Right hindlimb (tissue), 1 donor: ENCODE measurements at places on chromosomes 7 and 10.
A peak's percentile ranks its signal among the peaks of the same experiment; 100 is the strongest.

GRCh38 chr10:120186506-120186905 is 270.5 kb upstream of the PLPP4 start:
- no peak for DNase-seq

DNA sequence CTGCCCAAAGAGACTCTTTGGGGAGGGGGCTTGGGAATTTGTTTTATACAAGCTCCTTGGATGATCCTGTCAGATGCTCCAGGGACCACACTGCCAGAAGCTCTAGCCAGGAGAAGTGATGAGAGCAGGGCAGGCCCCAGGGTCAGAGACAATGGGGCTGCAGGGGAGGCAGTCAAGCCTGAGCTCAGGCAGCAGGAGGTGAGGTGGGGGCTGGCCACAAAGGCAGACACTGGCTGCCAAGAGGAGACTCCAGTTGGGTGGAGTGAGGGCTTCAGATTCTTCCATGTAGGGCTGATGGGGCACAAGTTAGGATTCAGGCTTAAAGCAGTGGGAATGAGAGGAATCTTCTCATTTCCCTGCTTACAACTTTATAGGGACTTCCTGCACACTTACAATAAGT is 35.6 kb upstream of the LOXL4 start:
- DNase-seq, result no peak

GRCh38 chr10:31822150-31822549 is 106.5 kb downstream of the ARHGAP12 start:
- peak; percentile 46 for DNase-seq

DNA sequence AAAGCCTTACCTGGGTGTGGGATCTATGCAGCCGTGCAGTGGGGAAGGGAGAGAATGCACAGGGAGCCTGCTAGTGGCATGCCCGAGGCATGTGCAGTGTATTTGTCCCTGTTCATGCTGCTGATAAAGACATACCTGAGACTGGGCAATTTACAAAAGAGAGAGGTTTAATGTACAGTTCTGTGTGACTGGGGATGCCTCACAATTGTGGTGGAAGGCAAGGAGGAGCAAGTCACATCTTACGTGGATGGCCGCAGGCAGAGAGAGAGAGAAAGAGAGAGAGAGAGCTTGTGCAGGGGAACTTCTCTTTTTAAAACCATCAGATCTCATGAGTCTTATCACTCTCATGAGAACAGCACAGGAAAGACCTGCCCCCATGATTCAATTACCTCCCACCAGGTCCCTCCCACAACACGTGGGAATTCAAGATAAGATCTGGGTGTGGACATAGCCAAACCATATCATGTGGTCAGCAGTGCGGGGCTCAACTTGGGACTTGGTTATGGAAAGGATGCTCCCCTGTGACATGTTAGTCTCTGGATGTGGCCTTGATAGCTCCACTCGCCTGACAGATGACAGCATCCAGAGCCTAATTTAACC is 128.9 kb downstream of the DOCK1 start:
- DNase-seq, result no peak

DNA sequence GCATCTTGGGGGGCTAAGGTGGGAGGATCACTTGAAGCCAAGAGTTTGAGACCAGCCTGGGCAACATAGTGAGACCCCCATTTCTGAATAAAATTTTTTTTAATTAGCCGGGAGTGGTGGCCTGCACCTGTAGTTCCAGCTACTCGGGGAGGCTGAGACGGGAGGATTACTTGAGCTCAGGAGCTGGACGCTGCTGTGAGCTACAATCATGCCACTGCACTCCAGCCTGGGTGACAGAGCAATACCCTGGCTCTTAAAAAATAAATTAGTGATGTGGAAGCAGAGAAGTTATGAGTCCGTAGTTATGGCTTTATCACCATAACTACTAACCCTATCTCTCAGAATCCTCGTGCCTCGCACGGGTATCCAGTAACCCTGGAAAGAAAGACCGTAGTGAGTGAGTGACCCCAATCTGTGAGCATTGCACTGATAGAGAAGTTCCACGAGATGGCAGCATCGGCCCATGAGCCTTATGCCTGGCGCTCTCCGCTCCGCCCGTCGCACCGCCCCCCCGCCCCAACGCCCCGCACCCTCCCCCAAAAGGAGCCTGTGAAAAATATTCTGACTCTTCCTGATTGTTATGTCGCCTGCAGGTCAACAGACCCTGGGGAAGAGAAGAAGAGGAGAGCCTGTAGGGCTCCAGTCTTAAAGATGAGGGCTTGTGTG is 4.9 kb upstream of the SLC29A3 start:
- peak; percentile 64 for DNase-seq

- peak; percentile 22 for DNase-seq
These were observed 219.2 kb upstream of the BMPER start for GRCh38 chr7:33685981-33686683.

- DNase-seq, result no peak
These were observed 252.6 kb downstream of the SEC23IP start for GRCh38 chr10:120145107-120145506.

DNA sequence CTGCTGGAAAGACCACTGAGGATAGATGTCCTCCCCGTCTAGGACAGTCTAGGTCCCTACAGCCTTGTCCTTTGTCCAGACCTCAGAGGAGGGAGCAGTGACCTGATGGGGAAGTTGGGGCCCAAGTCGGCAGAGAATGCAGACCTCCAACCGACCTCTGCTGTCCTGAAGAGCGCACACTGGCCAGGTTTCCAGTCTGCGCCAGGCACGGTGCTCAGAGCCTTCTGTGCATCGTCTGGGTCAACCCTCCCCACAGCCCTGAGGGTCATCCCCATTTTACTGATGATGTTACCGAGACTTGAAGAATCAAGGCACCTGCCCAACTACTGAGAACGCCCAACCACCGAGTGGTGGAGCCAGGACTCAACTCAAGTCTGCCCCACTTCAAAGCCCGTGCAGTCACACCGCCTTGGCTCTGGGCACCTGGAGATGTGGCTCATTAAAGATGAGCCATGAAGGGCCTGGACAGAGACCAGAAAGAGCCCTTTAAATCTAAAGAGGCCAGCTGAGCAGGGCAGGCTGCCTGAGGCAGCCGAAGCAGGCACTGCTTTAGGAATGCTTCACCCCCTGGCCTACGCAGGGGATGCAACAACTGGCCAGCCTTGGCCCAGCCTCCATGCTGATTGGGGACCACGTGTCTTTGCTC is 4.4 kb downstream of the ITPRIP start:
- DNase-seq, result no peak

DNA sequence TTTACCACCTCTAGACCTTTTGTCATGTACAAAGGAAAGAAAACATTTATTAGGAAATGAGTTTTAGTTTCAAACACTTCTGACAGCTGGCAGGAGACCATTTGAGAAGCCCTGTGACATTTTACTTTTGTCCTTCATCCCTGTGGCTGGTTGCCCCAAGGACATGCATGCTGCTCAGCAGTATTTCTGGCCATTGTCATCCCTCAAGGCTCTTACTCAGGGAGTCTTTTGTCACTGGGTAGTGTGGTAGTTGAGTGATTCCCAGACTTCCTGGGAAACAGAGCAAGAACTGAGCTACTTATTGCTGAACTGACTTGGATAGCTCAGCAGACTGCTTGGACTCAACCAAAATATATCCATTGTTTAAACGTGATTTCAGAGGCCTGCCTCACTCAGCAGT is 142.8 kb downstream of the LRRC4 start:
- no peak for DNase-seq
